ENCODE measurements at places on chromosomes 12 and 14. TPM values are rescaled to one million over a fixed set of nuclear protein-coding genes. Genes with fewer than 3 reads are reported as not detected.

Gene CCDC175
- not detected for total RNA-seq

DNA sequence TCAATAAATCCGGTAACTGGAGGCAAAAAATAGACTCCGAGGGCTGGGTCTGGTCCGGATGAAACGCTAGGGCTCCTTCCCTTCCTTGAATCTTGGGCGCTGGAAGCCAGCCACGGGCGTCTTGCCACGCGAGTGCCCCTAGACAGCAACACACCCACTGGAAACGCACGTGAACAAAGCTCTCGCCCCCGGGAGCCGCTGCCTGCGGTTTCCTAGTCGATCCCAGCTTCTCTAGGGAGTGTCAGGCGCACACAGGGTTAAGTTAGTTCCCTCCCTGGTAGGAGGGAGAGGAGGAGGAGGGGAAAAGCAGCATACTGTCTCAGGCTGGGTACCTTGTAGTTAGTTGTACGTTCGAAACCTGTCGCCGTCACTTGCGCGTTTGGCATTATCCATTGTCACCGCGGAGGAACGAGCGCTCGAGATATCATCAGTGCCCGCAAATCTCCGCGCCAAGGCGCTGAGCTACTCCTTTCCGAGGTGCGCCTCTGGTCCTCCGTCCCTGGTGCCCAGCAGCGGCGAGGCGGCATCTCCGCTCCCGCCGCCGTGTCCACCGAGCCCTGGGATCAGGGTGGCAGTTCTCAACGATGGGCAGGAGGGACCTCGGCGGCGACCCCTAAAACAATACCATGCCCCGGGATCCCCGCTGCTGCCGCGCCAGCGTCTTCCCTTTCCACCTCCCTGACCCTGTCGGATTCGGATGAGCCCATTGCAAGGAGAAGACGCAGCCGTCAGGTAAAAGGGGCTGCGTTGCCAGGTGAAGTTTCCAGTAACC, at the start of gene FLRT2:
FLRT2 (plus strand) TSS at position 342 of the 772 bp plus-strand sequence. CDS start 91,371 bp downstream, outside the sequence.
- H3K4me3 ChIP-seq: peak within 1 kb of the TSS; percentile 94
- DNase-seq: peak; percentile 27
- peaks cover 24% of the 10 kb centered on the region for H3K27me3 ChIP-seq
- H3K36me3 ChIP-seq: no peaks in the 10 kb centered on the region

DNA sequence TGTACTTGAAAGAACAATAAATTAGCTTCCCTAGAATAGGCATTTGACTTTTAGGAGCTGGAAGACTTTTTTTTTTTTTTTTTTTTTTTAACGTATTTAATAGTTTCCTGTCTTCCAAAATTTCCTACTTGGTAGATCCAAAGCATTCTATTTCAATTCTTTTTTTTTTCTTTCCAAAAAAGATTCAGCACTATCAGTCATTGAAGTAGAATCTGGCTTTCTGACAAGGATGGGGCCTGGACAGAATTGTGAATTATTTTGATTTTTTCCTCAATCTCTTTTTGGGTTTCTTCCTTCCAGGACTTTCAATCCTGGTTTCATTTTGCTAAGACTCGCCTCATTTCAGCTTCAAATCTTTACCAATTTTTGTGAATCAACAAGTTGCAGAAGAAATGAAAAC, 21.2 kb downstream of the GNG2 start:
- H3K27me3 ChIP-seq: peaks cover 1% of the 10 kb centered on the region
- no peak overlapping the region for H3K4me3 ChIP-seq
- no peak overlapping the region for H3K27ac ChIP-seq
- H3K4me1 ChIP-seq: peaks cover 34% of the 10 kb centered on the region
- H3K36me3 ChIP-seq: peaks cover 4% of the 10 kb centered on the region
- no peak for DNase-seq

- H3K27me3 ChIP-seq: peaks cover 3% of the 10 kb centered on the region
- no peak overlapping the region for H3K27ac ChIP-seq
- no peak for DNase-seq
- no peaks in the 10 kb centered on the region for H3K4me1 ChIP-seq
- no peaks in the 10 kb centered on the region for H3K36me3 ChIP-seq
Measured at GRCh38 chr14:69928111-69928523, 48.9 kb downstream of the SMOC1 start.

GRCh38 chr14:88322504-88323085, 474 bp downstream of the KCNK10 start:
- no peak overlapping the region for H3K27ac ChIP-seq
- no peak overlapping the region for H3K4me3 ChIP-seq
- peaks cover 8% of the 10 kb centered on the region for H3K36me3 ChIP-seq
- H3K4me1 ChIP-seq: peaks cover 8% of the 10 kb centered on the region

- no peak for DNase-seq
- H3K27ac ChIP-seq: no peak overlapping the region
- no peak overlapping the region for H3K4me3 ChIP-seq
Measured at GRCh38 chr14:26775765-26776563, 178.1 kb upstream of the NOVA1 start.

DNA sequence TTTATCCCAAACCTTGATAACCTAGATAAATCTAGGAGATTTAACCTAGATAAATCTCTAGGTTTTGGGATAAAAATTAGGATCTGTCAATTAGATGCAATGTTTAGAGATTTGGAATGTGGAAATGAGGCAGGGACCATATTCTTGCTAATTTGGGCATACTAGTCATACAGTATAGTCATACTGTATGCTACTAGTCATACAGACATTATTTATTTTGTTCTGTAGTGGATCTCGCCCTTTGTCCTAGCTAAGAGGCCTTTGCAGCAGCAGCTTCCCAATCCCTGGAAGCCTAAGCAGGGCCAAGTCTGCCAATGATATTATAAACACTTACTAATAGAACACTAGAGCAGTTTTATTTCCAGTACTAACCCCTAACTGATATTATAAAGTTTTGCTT, 136.4 kb downstream of the CEP128 start:
- no peaks in the 10 kb centered on the region for H3K36me3 ChIP-seq
- H3K27me3 ChIP-seq: peaks cover 2% of the 10 kb centered on the region
- no peak overlapping the region for H3K4me3 ChIP-seq
- no peak for DNase-seq
- H3K27ac ChIP-seq: no peak overlapping the region
- H3K4me1 ChIP-seq: no peaks in the 10 kb centered on the region

DNA sequence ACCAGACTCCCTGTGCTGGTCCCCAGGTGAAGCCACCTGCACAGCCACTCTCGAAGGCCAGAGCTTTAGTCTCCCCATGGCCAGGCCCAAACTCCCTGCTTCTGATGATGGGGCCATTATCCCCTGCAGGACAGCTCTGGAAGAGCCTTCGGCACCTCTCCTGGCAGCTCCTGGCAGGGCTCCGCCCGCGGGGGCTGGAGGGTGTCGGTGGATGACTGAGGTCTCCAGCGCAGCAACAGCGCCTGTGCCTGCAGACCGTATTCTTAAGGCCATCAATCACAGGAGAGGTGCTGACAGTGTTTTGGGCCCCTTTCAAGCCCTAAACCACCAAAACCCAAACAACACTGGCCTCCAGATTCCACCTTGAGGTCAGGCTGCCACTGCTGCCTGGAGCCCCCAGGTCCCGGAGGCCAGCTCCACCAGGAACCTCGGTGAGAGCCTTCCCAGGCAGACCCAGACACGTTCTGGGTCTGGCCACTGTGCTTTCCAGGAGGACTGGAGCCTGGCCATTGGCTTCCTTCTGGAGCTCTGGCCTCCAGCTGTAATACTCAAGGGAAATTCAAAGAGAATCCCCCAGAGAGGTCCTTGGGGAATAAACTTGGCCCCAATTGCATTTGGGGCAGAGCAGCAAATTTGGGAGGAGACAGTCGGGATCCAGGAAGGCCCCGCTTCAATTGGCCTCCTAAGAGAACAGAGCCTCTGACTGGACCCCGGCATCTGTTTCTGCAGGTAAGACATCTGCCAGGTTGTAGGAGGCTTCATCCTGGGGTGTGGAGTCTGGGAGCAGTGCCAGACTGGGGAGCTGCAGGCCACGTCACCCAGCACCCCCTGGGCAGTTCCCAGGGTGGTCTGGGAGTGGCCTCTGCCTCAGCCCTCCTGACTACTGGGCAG, 210.6 kb upstream of the RTL1 start:
- peaks cover 14% of the 10 kb centered on the region for H3K4me1 ChIP-seq
- no peak for DNase-seq
- H3K27ac ChIP-seq: no peak overlapping the region
- H3K4me3 ChIP-seq: no peak overlapping the region
- H3K36me3 ChIP-seq: peaks cover 7% of the 10 kb centered on the region
- H3K27me3 ChIP-seq: peaks cover 20% of the 10 kb centered on the region

- no peaks in the 10 kb centered on the region for H3K27me3 ChIP-seq
- no peak overlapping the region for H3K4me3 ChIP-seq
- no peak overlapping the region for H3K27ac ChIP-seq
- H3K36me3 ChIP-seq: no peaks in the 10 kb centered on the region
Measured at GRCh38 chr12:92297405-92297804, 151.8 kb upstream of the BTG1 start.

Measured in endothelial cell (in vitro differentiated cells).